Mesenteric fat pad (tissue), 1 donor: ENCODE measurements at places on chromosomes 13 and 19. TPM values are rescaled to one million over a fixed set of nuclear protein-coding genes. Genes with fewer than 3 reads are reported as not detected.

The ETFB gene
- 194 TPM for total RNA-seq

The EHD2 gene
- 327 TPM for total RNA-seq

DNA sequence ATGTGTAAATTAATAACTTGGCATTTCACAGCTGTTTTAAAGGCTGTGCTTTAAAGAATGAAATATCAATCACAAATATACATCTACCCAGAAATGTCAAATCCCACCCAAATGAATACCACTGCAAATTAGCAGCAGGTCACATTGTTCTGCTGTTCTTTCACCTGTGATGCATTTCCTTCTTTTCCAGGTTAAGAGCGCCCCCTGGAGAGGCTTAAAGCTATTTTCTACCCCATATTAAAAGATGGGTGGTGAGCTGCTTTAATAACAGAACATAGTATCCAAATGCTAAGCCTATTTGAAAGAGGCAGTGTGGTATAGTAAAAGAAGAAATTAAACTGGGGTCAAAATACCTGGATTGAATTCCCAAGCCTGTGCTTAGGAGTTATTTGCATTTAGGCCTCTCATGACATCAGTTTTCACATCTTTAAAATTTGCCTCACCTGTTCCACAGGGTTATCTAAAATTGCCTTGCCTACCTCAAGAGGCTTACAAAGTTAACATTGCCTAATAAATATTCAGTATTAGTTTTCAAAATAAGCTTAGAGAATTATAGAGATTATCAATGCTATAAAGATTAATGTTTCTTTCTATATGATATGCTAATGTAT lies 396.9 kb upstream of the SLITRK5 start:
- DNase-seq, result no peak

- no peak for DNase-seq
Measured at GRCh38 chr13:105925496-105925895, 610.0 kb downstream of the EFNB2 start.
